ENCODE measurements at places on chromosomes 12 and 14. TPM values are rescaled to one million over a fixed set of nuclear protein-coding genes. Genes with fewer than 3 reads are reported as not detected.
A peak's percentile ranks its signal among the peaks of the same experiment; 100 is the strongest.

The PLEKHG7 gene
- total RNA-seq: not detected

- no peak for DNase-seq
Measured at GRCh38 chr14:105257464-105257863, 9.1 kb downstream of the BTBD6 start.

The GUCY2C gene
- not detected for total RNA-seq

DNA sequence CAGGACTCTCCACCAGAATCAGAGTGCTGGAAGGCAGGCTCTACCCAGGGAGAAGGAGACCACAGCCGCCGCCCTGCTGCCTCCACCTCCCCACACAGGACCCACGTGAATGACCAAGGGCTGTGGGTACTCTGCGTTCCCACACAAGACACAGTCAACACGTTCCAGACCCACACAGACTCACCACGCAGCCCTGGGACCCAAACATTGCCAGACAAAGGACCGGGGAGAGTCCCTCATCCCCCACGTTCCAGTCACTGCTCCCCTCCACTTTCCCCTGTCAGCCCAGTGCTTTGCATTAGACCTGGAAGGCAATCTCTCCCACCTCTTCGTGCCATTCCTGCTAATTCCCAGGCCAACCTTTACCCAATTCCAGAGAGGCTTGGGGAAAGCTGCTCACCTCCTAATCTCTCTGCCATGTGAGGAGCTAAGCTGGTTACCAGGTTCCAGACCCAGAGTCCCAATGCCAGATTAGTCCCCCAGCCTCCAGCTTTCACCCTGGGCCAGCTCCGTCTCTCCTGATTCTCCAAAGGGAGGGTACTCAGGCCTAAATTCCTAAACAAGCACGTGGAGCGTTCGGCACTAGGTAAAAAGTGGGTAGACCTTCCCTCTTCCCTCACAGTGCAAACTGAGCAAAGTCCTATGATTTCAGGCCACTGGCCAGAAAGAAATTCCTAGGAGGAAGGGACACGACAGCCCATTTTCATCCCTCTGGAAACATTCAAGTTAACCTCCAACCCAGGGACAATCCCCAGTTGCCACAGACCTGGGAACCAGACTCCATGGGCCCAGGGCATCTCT lies 4.9 kb downstream of the SLC6A13 start:
- DNase-seq: no peak

The IL31 gene
- total RNA-seq: not detected

DNA sequence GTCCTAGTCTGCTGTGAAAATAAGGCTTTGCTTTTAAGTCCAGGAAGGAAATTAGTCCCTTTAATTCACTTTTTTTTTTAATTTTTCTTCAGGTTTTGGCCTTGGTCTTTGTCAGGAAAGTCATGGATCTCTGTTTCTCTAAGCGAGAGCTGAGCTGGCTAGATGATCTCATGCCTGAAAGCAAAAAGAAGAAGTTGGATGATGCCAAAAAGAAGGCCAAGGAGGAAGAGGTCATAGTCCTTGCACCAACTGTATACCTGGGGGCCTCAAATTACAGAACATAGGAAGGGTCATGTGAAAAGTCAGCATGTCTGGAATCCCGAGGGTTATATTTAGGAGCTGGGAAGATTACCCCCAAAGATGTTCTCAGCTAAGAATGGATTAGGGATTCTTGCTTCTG lies 72.3 kb downstream of the SLC4A8 start:
- DNase-seq: no peak

The FOXG1 gene
- not detected for total RNA-seq

- DNase-seq: no peak
Measured at GRCh38 chr14:22793976-22794375, 21.3 kb downstream of the SLC7A7 start.

GRCh38 chr12:24482882-24483604 lies 465.9 kb downstream of the BCAT1 start:
- no peak for DNase-seq

DNA sequence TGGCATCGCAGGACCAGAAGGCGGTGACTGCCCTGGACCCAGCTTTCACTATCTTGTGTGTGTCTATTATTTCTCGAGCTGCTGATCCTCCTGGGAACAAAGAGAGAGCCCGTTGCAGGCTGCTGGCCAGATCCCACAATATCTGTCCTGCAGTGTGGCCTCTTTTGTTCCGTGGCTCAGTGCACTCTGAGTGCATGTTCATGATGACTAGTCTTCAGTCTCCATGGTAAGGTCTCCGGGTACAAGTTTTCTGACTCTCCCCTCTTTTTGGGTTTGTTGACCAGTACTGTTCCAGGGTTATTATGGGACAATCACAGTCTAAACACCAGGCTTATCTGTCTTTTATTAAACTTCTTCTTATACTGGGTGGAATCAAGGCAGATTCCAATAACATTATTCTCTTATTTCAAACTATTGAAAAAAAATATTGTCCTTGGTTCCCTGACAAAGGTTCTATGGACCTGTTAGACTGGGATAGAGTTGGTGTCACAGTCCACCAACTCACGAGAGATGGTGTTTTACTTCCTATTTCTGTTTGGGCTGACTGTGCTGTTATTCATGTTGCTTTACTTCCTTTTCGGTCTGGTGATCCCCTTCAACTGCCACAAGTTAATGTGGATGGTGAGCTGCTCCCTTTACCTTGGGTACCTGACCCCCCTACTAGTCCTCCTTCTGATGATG lies 192.9 kb upstream of the ALG10B start:
- DNase-seq: no peak

The NFE2 gene
- 2.9 TPM for total RNA-seq

The SP7 gene
- not detected for total RNA-seq

The LTBP2 gene
- total RNA-seq: 102 TPM

DNA sequence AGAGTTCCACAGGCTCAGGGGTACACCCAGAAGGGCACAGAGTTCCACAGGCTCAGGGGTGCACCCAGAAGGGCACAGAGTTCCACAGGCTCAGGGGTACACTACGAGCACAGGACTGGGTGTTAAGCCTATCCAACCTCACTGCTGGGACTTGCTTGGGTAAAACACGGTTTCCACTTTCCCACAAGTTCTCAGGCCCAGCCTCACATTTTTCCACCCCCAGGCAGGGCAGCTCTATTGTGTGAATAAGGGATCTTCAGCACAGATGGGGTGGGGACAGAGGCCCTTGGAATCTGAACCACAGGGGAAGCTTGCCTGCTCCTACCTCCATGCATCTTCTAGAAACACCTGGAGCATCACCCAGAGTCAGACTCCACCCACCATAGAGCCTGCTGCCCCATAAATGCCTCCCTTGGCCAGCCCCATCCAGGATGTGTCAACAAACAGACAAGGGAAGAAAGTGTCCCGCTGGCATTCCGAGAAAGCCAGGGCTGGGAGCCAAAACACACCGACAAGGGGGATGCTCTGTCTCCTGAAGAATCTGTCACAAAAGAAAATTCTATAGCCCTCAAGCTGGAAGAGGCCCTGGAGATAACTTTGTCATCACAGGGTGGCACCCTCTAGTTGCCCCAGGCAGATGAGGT lies 4.8 kb downstream of the CRACR2A start:
- DNase-seq: peak; percentile 53

The SERPINA9 gene
- total RNA-seq: not detected
